ENCODE measurements at places on chromosomes 5 and 9. TPM values are rescaled to one million over a fixed set of nuclear protein-coding genes. Genes with fewer than 3 reads are reported as not detected.

GRCh38 chr5:119079318-119079921 lies 8.5 kb downstream of the DMXL1 start:
- H3K4me1 ChIP-seq, result no peaks in the 10 kb centered on the region
- no peaks in the 10 kb centered on the region for H3K36me3 ChIP-seq
- no peaks in the 10 kb centered on the region for H3K27me3 ChIP-seq
- DNase-seq, result no peak
- H3K27ac ChIP-seq, result no peak overlapping the region

- H3K27me3 ChIP-seq, result peaks cover 14% of the 10 kb centered on the region
- no peaks in the 10 kb centered on the region for H3K4me1 ChIP-seq
- no peaks in the 10 kb centered on the region for H3K36me3 ChIP-seq
- no peak overlapping the region for H3K4me3 ChIP-seq
- no peak for DNase-seq
- no peak overlapping the region for H3K27ac ChIP-seq
Observed at GRCh38 chr5:150301170-150301505, 1.6 kb downstream of the ARSI start.

DNA sequence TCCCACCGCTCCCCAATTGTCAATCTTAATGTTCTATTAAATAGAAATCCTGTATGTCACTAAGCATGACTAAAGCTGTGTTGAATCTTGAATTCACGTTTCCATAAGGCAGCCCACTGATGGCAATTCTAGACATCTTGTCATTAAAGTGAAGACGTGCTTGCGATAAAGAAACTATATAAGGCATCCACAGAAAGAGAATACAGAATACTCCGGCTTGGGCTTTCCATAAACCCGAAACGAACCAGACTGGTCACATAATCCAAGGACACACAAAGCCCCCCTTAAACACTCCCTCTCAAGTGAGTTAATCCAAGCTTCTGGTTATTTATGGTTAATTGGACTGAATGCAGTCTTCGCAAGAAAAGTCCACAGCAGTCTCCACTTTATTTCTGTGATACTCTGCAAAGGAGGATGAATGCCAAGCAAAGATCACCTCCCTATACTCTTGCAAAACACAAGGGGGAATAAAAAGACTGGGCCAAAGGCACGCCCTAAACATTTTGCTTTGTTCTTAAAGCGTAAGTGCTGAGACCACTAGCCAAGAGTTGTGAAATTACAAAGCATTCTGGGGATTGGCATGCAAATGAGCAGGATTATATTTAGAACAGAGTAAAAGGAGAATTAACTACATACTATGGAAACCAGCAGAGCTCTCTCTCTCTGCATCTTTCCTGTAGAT lies 54.7 kb downstream of the DPYSL3 start:
- H3K4me1 ChIP-seq, result no peaks in the 10 kb centered on the region
- no peaks in the 10 kb centered on the region for H3K36me3 ChIP-seq
- no peak overlapping the region for H3K4me3 ChIP-seq
- no peak overlapping the region for H3K27ac ChIP-seq

- DNase-seq, result no peak
- H3K36me3 ChIP-seq, result no peaks in the 10 kb centered on the region
- no peak overlapping the region for H3K27ac ChIP-seq
- no peak overlapping the region for H3K4me3 ChIP-seq
- no peaks in the 10 kb centered on the region for H3K4me1 ChIP-seq
Observed at GRCh38 chr5:92332039-92332438, 948.9 kb upstream of the ARRDC3 start.

DNA sequence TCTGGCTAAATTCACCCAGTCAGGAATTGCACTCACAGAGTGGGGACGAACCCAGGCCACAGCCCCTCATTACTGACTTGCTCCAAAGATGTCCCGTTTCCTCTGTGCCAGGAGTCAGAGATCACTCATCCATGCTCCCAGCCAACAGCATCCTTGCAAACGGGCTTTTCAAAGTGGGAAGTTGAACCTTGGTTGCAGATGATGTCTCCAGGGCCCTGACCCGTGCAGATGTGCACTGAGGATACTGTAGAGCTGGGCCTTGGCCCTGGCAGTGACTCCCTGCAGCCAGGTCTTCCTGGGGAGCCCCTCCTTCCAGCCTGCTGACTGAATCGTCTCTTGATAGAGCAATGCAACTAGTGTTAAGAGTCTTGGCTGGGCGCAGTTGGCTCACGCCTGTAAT lies 22.3 kb downstream of the TCF7 start:
- no peak for DNase-seq
- H3K4me1 ChIP-seq, result peaks cover 61% of the 10 kb centered on the region

DNA sequence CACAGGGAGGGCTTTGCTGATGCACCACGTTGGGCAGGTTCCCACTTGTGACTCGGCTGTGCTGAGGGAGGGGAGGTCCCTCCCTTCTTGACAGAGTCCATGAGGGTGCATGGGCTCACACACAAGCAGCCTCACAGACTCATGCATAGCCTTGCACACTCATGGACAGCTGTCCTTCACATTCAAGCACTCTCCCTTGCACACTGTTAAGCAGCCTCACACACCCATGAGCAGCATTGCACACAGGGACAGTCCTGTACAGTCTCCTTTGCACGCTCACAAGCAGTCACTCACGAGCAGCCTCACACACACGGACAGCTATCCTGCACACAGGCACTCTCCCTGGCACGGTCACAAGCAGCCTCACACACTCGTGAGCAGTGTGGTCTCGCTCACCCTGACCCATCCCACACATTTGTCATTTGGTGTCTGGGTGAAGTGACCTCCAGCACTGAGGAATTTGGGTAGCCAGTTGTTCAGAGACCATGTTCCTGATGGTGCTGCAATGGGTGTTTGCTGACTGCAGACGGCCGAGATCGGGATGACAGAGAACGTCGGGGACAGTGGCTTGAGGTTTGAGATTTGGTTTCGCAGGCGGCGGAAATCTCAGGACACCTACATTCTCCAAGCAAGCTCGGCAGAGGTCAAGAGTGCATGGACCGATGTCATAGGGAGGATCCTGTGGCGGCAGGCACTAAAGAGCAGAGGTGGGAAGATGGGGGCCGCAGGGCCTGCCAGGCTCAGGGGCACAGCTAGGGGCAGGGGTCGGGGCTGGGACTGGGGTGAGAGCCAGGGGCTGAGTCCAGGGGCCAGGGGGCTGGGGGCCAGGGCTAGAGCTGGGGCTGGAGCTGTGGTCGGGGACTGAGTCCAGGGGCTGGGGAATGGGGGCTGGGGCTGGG lies 17.7 kb upstream of the LRRC14B start:
- no peaks in the 10 kb centered on the region for H3K27me3 ChIP-seq
- H3K27ac ChIP-seq, result no peak overlapping the region
- no peak for DNase-seq
- no peak overlapping the region for H3K4me3 ChIP-seq

Gene DMAC1
- total RNA-seq, result 39.2 TPM

Gene UAP1L1
- total RNA-seq, result 19.3 TPM
